Cardiac fibroblast (primary cell): ENCODE measurements at places on chromosomes 11 and 22.

DNA sequence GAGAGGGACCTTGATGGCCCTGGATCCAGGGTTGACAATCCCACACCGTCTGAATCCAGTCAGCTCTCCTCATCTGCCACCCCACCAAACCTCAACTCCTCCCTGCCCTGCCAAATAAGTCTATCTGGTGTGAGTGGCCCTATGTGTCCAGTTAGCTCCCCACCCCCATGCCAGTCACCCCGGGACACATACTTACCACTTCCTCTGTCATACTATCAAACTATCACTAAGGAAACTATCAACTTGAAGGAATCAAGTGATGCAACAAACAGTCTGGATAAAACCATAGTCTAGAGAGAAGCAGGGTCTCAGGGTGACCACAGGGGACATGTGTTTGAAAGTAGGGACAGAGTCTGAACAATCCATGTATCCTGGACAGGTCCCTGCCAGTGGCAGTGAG is 13.2 kb upstream of the CSF2RB start:
- no peak for DNase-seq

DNA sequence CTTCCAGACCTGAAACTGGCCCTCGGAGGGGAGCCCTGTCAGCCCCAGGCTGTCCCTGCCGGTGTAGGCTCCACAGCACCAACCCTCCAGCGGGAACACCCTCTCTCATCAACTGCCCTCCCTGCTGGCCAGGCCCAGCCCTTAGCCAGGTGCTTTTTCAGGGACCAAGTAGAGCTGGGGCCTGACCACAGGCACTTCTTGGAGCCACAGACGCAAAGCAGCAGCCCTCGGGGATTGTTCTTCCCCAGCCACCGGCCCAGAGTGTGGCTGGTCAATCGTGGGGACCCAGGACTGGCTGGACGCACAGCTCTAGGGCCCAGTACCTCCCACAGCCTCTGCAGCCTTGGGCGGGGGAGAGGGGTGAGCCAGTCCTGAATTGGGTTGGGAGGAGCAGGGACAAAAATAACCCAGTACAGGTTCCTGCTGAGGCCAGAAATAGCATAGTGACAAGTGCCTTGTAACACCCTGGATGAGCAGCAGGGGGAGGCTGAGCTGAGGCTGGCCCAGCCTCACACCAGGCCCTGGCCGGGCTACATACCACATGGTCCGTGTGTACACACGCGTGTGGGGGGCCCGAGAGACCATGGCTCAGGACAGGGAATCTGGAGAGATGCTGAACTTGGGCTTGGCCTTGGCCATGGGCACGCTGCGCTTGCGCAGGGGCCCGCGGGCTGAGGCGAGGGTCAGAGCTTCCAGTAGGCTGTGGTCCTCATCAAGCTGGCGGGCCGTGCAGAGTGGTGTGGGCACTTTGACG is 2.0 kb downstream of the KCNJ11 start:
- peak; percentile 61 for DNase-seq

GRCh38 chr11:60764879-60765278 is 8.2 kb downstream of the MS4A15 start:
- DNase-seq: no peak

DNA sequence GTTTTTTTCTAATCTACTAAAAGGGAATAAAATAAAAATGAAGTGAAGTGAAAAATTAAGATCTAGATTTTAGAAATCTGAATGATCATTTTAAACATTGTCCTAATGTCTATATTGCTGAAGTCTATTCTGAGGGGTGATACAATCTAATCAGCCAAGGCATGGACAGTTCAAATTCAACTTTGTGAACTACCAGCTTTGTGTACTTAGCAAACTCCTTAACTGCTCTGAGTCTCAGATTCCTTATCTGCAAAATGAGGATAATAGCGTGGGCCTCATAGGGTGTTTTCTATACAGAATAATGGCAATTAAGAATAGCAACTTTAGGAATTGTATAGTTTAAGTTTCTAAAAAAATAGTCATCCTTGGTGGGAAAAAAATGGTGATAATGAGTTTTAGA is 31.4 kb downstream of the FAR1 start:
- DNase-seq: no peak

- peak; percentile 12 for DNase-seq
Observed at GRCh38 chr11:107011977-107012376, 6.3 kb downstream of the GUCY1A2 start.

GRCh38 chr11:93921695-93922468 is 71.5 kb upstream of the VSTM5 start:
- peak; percentile 79 for DNase-seq

- no peak for DNase-seq
Observed at GRCh38 chr11:44718612-44719390, 8.0 kb upstream of the TSPAN18 start.

DNA sequence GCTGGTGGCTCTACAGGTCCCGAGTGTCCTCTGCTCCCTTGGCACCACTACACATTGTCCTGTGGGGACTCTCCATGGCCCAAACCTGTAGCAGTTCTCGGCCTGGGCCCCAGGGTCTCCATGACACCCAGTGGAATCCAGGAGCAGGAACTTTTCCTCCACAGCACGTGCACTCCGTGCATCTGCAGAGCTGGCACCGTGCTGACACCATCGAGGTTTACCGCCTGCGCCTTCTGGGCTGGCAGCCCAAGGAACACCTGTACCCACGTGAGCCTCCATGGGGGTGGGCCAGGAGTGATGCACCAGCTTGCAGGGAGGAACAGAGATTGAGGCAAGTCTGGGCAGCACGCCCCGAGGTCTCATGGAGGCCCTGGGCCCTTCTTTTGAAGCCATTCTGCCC is 25.2 kb downstream of the TSPAN32 start:
- no peak for DNase-seq

DNA sequence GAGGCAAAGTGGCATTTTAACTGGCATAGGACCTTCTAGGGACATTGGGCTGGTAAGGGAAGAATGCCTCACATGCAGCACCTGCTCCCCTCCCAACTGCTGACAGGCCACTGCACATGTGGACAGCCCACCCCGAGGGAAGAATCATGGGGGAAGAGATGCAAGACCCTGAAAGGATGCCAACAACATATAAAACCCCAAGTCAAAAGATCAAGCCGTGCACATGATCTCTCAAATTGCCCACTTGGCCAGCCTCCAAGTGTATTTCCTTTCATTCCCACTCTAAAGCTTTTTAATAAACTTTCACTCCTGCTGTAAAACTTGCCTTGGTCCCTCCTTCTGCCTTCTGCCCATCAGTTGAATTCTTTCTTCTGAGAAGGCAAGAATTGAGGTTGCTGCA is 947.8 kb upstream of the CCDC90B start:
- DNase-seq: no peak

GRCh38 chr22:17268501-17269223 is 49.4 kb upstream of the ADA2 start:
- DNase-seq: no peak

DNA sequence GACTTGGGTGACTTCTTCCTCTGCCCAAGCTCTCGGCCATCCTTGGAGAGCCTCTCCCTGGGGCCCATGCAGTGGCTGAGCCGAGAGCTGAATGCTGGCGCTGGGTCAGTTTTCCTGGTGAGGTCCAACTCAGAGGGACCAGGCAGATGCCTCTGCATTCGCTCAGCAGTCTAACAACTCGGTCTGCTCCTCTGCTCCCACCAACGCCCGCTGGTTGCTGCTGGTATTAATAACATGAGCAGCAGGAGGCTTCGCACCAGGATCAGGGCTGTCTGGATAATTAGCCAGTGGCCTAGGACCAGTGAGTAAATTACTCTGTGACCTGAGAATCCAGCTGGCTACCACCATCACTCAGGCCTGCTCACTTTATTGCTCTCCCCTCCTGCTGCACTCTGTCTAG is 77.7 kb upstream of the FAM181B start:
- no peak for DNase-seq

- no peak for DNase-seq
Observed at GRCh38 chr11:27380771-27381170, 17.8 kb upstream of the CCDC34 start.

GRCh38 chr22:45524157-45524556 is 21.5 kb downstream of the FBLN1 start:
- no peak for DNase-seq

DNA sequence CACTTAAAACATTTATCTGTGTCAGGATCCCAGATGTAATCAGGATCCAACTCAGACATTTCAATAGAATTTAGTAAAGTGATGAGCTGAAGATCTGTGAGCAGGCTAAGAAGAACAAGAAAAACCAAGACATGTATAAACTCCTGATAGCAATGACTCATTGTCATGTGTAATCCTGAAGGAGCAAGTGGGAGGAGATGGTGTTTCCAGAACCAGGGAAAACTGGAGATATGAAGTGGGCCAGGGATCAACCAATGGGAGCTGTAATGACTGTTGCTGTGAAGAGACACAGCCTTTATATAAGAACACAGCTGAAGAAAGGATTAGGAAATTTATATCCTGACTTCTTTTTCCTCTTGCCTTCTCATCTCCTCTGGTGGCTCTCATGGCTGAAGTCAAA is 682.5 kb upstream of the ARHGAP42 start:
- no peak for DNase-seq

GRCh38 chr22:46121523-46122287 is 28.6 kb upstream of the PPARA start:
- no peak for DNase-seq

DNA sequence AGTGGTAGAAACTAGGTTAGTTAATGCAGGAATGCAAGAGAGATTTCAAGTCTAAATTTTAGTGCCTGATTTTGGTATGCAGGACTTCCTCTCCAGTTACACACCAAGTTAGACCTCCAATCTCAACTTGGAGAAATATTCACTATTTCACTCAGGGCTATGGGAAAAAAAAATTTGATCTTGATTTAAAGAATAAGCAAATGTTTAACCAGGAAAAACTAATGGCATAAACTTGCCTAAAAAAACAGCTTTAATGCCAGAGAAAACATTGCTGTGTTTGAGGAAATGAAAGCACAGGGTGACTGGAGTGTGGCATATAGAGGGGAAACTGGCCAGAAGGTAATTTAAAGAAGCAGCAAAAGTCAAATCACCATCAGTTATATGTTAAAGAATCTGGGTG is 575.4 kb upstream of the LRRC4C start:
- DNase-seq: no peak

- peak; percentile 31 for DNase-seq
Observed at GRCh38 chr11:118398791-118399559, 2.4 kb upstream of the ATP5MG start.

DNA sequence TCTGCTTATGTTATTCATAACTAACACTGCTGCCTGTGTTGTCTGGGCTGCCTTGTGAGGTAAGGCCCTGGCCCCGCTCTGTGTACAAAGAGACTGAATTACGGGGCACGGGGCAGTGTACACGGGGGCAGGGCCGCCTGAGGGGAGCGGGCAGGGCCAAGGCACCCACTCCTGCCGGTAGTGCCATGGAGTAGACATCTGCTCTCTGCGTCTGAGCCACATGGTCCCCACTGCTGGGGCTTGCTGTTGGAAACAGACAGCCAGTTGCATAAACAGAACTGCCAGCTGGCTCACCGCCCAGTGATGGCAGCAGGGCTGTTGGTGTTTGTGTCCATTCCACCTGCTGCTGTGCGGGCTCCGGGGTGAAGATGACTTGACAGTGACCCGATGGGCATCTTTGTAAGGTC is 19.8 kb downstream of the FAM118A start:
- DNase-seq: no peak

GRCh38 chr22:19876314-19876940 is 21.8 kb upstream of the GNB1L start:
- DNase-seq: no peak

- DNase-seq: no peak
Observed at GRCh38 chr22:20435436-20436306, 2.0 kb downstream of the SCARF2 start.

DNA sequence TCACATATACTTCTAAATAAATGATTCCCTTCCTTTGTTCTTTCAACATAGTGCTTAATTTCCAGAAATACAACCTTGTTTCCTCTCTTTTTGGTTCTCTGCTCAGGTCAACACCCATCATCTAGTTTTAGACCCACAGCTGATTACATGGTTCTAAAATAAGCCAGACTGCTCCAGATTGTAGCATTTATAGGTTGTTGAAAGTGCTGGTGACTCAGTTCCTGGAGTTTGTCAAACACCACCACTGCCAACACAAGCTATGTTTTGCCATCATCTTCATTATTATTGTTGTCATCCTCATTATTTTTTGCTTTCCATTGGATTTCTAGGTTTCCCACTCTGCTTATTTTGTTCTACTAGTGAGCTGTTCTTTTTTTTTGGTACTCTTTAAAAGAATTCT is 22.3 kb upstream of the MMP20 start:
- peak; percentile 8 for DNase-seq
